Cardiac ventricle fibroblast (primary cell): ENCODE measurements at places on chromosomes 5 and 9. TPM values are rescaled to one million over a fixed set of nuclear protein-coding genes. Genes with fewer than 3 reads are reported as not detected.

The APC gene
- 16.7 and 23.7 TPM in 2 replicates for total RNA-seq

The SPAAR gene
- total RNA-seq, result 1.2 and 2.5 TPM in 2 replicates

The MYMK gene
- not detected in 2 replicates for total RNA-seq

The FSTL4 gene
- total RNA-seq, result not detected in 2 replicates

The HTR4 gene
- total RNA-seq, result 0.44 and 1.1 TPM in 2 replicates

The SLC6A18 gene
- not detected in 2 replicates for total RNA-seq

The PCDHB2 gene
- 1.9 TPM in 2 replicates for total RNA-seq

The SPINK4 gene
- total RNA-seq, result not detected in 2 replicates

The INSL4 gene
- not detected in 2 replicates for total RNA-seq

The PCDHA5 gene
- not detected in 2 replicates for total RNA-seq

The DRD1 gene
- not detected in 2 replicates for total RNA-seq

The NXNL2 gene
- total RNA-seq, result not detected in 2 replicates

The TAF1L gene
- not detected in 2 replicates for total RNA-seq

The PROB1 gene
- 1.2 and 2.1 TPM in 2 replicates for total RNA-seq

The PCDHGB5 gene
- total RNA-seq, result 32.0 and 38.0 TPM in 2 replicates

The OR1J1 gene
- total RNA-seq, result not detected in 2 replicates

The REEP5 gene
- 43.9 and 52.4 TPM in 2 replicates for total RNA-seq

The STOM gene
- 89.5 and 97.0 TPM in 2 replicates for total RNA-seq

The OSTF1 gene
- total RNA-seq, result 26.9 and 31.3 TPM in 2 replicates
